Stimulated activated CD4-positive, alpha-beta T cell treated with anti-CD3 and anti-CD28 coated beads, Interleukin-2, amount 100 ng/mL, for 24 hours (primary cell): ENCODE measurements at places on chromosomes 16 and 17.

- DNase-seq = no peak
These were observed 29.7 kb downstream of the CMC2 start for GRCh38 chr16:80976946-80977345.

DNA sequence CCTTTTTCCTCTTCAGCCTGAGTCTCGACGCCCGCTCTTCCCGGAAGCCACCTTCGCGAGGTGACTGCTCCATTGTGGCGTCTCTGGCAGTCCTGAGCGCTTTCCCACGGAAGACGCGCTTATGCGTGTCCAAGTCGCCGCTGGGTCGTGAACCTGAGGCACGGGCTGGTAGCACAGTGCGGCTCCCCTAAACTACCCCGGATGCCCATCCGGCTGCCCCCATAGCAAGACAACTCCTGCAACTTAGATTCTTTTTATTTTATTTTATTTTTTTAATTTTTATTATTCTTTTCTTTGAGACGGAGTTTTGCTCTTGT lies 2.1 kb upstream of the ESRP2 start:
- no peak for DNase-seq

DNA sequence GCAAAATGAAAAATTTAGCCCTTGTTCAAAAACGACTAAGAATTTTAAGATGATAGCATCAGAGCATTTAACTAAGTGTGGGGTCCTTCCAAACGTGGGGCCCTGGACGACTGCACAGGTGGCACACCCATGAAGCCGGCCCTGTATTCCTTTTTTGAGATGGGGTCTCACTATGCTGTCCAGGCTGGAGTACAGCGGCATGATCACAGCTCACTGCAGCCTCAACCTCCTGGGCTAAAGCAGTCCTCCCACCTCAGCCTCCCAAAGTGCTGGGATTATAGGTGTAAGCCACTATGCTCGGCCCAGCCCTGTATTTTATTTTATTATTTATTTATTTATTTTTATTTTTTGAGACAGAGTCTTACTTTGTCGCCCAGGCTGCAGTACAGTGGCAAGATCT lies 90.7 kb upstream of the CDC42EP4 start:
- no peak for DNase-seq

- no peak for DNase-seq
These were observed 535.7 kb upstream of the HSBP1 start for GRCh38 chr16:83271970-83272575.

DNA sequence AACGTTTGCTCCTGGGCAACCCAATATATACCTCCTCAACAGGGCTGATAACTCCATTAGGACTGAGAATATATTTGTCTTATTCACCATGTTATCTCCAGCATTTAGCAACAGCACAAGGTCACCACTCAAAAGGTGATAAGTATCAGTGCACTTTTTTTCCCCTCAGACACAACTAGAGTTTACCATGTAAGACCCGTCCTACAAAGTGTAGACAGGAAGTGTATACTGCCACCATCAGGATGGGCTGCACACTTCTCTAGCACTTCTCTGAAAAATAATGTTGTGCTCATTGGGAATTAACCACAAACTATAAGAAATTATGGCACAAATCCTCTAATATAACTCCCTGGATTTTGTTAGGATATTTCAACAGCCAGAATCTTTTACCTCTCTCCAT lies 5.7 kb upstream of the VAT1L start:
- no peak for DNase-seq

- DNase-seq = no peak
These were observed 45.8 kb downstream of the TENT4B start for GRCh38 chr16:50198802-50199403.

DNA sequence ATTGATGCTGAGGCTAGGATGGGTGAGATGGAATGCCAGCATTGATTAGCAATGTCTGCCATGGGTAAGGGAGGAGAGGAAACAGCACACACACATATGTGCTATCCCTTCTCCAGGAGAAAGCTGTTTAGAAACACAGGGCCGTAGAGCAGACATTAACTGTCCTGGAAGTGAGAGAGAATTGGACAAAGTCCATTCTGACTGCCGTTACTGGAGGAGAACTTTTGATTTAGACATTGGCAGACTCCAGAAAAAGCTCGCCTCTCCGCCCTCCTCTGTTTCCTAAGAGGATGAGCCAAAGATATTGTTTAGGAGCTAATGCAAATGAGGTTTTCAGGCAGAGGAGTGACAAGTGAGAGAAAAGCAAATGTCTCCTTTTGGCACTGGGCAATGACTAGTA lies 237.0 kb downstream of the HAPSTR1 start:
- DNase-seq = no peak

GRCh38 chr17:78523934-78524655 lies 53.1 kb downstream of the DNAH17 start:
- no peak for DNase-seq

DNA sequence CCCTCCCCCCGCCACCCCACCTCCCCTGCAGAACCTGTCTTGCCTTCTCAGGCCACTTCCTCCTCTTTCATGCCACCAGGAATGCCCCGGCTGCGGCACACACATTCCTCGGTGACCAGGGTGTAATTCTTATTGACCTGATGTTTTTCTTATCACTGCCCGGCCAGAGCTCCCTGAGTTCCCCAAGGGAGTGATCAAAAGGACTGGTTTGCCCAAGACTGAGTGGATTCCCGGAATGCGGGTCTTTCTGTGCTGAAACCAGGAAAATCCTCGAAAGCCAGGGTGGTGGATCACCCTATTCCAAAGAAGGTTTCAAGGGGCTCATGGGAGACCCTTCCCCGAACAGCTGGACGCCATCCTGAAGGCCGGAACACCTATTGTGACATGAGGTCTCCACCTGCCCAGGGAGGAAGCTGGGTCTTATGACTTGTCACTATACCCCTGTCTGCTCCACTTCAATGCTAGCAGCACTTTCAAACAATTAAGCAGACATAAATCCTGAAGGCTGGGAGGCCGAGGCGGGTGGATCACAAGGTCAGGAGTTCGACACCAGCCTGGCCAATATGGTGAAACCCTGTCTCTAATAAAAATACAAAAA lies 53.0 kb upstream of the RPL38 start:
- DNase-seq = no peak

DNA sequence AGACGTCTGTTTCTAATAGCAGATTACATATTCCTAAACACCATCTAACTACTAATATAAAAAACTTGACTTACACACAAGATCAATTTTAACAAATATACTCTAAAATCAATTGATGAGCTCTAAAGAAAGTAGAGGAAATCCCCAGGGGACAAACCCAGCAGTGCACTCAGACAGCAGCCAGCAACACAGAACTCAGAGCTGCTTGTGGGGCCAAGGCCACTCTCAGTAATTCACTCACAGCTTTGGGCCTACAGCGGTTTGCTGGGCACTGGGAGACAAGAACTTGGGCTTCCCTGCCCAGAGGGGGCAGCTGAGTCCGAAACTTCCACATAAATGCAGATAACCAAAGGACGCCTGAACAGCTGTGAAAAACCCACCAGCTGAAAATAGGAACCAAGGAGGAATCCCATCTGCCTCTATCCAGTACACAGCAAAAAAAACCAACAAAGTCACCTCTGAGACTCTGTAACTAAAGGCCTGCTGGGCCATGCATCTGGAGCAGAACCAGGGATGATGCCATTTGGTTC lies 21.4 kb downstream of the NPLOC4 start:
- DNase-seq = no peak

DNA sequence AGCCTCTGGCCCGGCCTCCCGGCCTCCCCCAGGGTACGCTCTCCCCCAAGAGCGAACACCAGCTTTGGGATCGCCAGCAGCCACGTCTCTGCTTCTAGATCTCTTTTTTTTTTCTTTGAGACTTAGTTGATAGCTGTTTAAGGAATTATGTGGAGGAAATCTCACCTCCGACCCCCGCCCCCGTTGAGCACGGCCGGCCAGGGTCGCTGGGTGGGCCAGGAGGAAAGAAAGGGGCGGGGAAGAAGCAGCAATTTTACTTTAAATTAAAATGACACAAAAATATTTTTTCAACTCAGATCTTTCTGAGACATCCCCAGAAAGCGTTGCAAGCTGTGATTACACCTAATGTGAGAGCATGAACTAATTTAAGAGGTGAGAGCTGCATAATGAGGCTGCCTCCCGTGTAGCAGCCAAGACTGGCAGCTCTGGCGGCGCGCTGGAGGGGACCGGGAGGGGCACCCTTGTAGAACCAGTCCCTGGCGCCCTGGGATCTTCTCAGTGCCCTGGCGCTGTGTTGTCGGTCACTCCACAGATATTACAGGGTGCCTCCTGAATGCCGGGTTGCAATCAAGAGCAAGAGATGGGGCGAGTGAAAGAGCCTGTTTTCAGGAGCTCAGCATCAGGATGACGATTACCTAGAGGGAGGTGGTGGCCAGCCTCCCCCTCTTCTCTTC lies 1.9 kb upstream of the CBLN1 start:
- no peak for DNase-seq

DNA sequence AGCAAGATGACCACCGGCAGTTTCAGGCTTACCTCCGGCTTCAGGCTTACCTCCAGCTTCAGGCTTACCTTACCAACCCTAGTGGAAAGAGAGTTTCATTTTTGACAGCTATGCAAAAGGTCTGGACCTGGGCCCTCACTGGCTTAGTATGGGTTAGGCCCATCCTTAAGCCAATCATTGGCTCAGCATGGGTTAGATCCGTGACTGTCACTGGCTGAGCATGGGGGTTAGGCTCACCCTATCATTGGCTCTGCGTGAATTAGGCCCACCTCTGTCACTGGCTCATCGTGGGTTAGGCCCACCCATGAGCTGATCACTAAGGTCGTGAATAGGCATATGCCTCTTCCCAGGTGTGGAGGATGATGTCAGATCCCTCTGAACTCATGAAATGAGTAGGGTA lies 8.1 kb downstream of the NDE1 start:
- no peak for DNase-seq

GRCh38 chr16:53822936-53823529 lies 119.1 kb downstream of the FTO start:
- DNase-seq = no peak

- no peak for DNase-seq
These were observed 17.8 kb downstream of the MEAK7 start for GRCh38 chr16:84486551-84487235.

DNA sequence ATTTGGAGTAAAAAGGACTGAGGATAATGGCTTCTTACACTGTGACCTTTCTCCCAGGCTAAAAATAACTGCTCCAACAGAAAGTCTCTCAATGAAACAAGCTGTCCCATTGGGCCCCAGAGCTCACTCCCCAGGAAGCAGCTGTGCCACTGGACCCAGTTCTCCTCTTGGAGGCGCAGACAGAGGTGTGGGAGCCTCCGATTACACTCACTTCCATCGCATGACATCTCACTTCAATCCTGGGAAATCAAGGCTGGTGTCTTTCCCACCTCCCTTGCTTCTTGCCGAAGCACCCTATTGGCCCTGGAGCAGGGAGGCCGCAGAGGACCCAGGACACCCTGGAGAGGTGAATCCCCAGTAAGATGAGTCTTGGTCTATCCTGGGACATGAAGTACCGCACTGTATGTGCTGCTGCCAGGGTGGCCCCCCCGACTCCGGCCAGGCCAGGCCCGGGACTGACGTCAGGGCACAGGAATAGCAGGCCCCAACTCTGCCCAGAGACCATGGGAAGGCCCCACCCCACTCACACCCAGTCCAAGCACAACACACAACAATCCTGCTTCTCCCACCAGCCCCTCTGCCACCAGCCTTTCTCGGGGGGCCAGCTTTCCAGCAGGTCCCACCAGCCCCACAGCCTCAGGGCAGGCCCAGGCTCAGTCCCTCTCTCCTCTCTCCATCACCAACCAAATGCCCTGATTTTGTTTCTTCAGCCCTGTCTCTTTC lies 29.5 kb downstream of the SRL start:
- no peak for DNase-seq

DNA sequence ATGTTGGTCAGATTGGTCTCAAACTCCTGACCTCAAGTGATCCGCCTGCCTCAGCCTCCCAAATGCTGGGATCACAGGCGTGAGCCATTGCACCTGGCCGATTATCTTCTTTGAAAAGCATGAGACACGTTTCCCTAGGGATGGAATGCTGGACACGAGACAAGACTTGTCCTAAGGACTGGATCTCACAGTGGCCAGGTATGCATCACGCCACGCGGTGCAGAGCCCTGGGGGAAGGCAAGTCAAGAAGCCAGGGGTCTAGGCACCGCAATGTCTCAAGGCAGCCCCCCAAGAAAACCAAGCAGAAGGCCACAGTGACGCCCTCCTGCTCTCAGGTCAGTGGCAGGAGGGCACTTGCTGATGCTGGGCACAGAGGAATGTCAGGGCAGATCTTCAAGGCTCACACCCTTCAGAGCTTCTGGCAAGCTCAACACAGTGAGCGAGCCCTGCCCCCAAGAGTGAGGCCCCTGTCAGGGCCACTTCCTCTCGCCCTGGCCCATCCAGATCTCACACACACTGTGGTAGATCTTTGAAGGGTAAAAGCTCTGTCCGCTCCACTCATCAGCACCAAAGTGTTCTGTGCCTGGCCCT lies 134.7 kb downstream of the ZNF778 start:
- DNase-seq = no peak

- DNase-seq = no peak
These were observed 22.9 kb downstream of the ITPRIPL2 start for GRCh38 chr16:19136549-19137196.

DNA sequence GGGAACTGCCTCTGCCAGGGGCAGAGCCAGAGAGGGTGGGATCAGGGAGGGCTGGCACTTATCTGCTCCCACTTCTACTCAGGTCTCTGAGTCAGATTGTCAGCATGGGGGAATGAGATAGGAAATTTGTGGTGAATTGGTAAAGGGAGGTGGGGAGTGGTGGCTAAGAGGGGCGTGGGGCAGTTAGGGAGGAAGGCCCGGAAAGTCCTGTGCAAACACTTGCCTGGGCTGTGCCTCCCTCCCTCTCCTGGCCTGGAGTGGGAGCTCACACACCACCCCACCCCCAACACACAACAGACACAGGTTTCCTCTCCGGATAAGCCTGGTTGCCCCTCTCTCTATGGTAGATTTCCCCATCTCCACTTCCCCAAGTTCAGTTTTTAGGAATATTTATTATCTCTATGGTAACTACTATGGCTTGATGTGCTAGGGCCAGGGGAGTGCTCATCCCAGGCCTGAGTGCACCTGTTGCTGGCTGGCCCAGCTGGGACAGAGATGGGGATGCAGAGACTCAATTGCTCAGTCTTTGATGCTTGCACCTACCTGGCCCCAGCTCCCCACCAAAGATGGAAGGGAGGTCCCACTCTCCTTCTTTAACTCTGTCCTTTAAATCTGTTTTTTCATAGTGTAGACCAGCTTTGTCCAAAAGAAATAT lies 2.7 kb downstream of the SPNS2 start:
- no peak for DNase-seq

DNA sequence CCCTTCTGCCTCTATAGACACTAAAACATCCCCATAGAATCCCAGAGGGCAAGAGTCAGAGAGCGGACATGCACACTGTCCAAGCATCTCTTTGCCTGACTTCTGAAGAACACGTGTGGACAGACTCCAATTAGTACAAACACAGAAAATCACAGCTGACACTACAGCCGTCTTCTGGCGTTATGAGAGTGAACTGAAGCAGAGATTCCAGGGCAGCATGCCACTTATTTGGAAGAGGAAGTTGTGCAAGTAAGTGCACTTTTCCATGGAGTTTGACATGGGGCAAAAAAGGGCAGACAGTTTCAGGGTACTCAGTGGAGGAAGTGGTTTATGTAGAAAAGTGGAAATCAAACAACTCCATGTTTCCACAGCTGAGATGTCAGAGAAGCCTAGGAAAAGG lies 16.8 kb upstream of the ZNF287 start:
- DNase-seq = no peak

- peak; percentile 68 for DNase-seq
These were observed 36.2 kb downstream of the RGS9 start for GRCh38 chr17:65173284-65173793.
